ENCODE measurements at places on chromosomes 2 and 18. TPM values are rescaled to one million over a fixed set of nuclear protein-coding genes. Genes with fewer than 3 reads are reported as not detected.

CDH7 gene
- total RNA-seq, result not detected

FHL2 gene
- 141 TPM for total RNA-seq

ANXA4 gene
- 12.7 TPM for total RNA-seq

VPS54 gene
- total RNA-seq, result 10.9 TPM

TUBA4B gene
- total RNA-seq, result not detected

CKAP2L gene
- total RNA-seq, result not detected

SKA1 gene
- total RNA-seq, result not detected

IL1RN gene
- 0.41 TPM for total RNA-seq

NEU2 gene
- not detected for total RNA-seq

DPYSL5 gene
- total RNA-seq, result 0.12 TPM

DNA sequence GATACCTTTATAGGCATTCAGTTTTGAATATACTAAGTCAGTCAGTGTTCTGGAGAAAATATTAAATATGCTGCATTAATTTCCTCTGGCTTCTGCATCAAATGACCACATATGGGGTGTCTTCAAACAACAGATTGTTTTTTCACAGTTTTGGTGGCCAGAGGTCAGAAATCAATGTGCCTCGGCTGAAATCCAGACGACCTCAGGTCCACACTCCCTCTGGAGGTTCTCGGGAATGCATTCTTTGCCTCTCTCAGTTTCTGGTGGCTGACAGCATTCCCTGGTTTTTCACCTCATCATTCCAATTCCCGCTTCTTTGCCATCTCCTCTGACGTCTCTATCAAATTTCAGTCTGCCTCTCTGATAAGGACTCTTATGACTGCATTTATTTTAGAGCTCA, 142.3 kb downstream of the ZNF407 start:
- no peak for DNase-seq

DNA sequence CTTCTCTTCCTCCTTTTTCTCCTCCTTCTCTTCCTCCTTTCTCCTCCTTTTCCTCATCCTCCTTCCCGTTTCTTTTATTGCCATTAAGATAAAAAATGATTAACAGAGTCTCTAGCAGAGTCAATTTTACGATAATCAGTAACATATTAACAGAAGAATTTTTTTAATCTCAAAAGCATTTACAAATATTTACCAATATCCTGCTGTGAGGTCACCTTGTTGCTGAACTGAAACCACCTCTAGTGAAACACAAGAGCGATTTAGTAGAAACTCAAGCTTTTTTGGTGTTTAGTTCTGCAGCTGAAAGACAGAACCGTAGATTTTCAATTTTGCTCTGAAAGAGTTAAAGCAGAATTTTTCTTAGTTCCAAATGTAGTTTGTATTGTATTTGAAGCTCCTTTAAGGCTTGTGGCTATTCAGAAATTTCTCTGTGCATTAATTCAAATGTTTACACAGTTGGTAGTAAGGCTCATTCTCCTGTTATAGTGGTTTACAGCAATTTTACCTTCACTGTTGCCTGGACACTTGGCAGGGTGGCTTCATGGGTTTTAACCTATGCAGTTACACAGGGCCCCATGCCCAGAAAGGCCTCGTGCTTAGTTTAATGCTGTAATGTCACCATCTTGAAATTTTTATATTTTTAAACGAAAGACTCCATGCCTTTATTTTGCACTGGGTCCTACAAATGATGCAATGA, 1106.6 kb upstream of the FAM98A start:
- DNase-seq, result no peak

DNA sequence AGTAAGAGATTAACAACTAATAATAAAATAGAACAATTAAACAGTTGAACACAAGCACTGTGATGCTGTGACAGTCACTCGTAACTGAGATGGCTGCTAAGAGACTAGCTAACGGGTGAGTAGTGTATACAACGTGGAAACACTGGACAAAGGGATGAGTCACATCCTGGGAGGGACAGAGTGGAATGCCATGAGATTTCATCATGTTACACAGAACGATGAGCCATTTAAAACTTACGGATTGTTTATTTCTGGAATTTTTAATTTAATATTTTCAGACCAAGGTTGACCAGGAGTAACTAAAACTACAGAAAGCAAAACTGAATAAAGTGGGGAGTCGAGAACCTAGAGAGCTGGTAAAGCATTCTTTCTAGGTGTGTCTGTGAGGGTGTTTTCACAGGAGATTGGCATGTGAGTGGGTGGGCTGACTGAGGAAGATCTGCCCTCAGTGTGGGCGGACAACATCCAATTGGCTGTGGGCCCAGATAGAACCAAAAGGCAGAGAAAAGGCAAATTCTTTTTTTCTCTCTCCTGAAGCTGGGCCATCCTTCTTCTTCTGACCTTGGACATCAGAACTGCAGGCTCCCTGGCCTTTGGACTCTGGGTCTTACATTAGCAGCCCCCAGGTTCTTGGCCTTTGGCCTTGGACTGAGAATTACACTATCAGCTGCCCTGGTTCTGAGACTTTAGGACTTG, 14.6 kb downstream of the TMSB10 start:
- peak; percentile 83 for DNase-seq

- no peak for DNase-seq
These were observed 17.8 kb downstream of the NCOA1 start for GRCh38 chr2:24508878-24509277.

DNA sequence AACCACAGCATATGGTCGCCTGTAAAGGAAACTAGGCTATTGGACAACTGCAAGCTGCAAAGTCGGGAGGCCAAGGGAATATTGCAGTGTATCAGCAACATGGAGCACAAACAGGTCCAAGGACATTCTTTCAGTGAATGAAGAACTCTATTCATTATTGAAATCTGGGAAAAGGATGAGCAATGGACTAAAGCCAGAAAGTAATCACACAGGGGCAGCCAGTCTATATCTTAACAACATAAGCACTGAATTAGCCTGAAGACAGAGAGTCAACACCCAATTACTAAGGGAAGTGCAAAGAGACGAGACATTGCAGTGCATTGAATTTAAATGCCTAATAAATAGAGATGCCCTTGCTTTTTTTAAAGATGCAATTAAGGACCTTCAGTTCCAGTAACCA, 615.5 kb upstream of the SETBP1 start:
- DNase-seq, result no peak

DNA sequence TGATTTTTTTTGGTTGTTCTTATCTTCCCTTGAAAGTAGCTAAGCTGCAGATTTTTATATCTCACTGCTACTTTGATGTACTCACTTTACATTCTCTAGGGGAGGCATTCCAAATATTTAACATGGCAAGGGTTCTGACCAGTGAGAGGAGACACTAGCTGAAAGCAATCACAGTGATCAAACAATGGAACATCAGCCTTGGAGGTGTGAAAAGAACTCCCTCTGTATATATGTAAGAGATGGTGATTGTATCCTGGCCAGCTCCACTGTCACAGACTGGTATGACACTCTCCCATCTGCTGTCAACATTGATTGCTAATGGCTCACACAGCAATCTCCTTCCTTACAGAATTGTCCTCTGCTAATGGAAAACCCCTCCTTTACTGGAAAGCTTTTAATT, 291.7 kb upstream of the CDH19 start:
- no peak for DNase-seq

GRCh38 chr2:229431327-229431954, 160.4 kb upstream of the PID1 start:
- no peak for DNase-seq

- no peak for DNase-seq
These were observed 197.1 kb downstream of the SPP2 start for GRCh38 chr2:234247453-234248180.

DNA sequence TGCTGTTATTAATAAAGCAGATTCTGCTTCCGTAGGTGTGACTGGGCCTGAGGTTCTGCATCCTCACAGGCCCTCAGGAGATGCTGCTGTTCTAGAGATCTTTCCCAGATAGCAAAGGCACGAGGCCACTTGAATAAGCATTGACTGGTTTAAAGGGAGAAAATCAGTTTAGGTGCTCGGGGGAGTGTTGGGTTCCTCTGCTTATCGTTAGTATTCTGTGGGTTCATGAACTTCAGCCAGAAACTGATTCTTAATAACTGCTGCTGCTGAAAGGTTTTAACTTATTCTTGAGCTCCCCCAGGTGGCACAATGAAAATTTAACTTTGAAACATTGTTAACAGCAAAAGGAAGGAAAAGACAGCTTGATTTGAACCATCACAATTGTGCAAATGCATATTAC, 56.9 kb downstream of the ITGA6 start:
- no peak for DNase-seq

DNA sequence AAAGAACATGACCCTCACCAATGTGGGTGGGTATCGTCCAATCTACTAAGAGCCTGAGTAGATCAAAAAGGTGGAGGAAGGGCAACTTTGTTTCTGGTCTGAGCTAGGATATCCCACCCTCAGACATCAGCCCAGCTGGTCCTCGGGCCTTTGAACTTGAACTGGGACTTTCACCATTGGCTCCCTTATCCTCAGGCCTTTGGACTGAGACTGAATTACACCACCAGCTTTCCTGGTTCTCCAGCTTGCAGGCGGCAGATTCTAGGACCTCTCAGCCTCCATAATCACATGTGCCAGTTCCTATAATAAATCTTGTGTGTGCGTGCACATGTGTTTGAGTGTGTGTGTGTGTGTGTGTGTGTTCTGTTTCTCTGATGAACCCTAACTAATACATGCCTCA, 10.6 kb downstream of the MGAT4A start:
- no peak for DNase-seq

DNA sequence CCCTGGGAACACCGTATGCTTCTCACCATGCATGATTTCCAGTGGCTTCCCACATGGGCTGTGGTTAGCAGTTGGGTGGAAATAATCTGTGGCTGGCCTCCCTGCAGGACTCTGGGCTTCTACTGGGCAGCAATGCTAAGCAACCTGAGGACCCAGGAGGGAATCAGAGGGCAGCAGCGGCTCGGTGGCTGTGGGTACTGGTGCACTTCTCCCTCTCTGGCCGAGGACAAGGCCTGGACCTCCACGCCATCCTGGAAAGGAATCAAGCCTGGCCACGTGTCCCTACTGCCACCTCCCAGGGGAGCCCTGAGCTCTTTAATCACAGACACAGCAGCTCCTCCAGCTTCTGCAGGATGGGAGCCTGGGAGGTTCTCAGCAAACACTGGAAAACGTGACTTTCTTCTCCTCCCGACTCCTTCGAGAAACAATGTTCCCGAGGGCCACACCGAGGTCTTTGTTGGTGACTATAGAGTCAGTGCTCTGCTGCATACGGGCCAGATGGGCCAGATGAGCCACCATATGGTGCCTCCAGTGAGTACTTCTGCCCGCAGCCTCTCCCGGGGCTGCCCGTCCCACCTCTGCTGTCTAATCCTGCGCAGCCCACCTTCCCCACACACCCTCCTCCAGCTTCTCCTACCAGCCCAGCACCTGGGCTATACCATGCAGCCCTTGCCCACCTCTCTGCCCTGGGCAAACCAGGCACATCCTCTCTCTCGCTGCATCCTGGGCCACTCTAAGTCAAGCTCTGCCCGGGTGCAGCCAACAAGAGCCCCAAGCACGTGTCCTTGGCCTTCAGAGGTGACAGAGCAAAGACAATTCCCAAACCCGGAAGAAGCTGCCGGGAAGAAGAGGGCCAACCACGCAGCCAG, 42.8 kb upstream of the OTOS start:
- DNase-seq, result no peak

DNA sequence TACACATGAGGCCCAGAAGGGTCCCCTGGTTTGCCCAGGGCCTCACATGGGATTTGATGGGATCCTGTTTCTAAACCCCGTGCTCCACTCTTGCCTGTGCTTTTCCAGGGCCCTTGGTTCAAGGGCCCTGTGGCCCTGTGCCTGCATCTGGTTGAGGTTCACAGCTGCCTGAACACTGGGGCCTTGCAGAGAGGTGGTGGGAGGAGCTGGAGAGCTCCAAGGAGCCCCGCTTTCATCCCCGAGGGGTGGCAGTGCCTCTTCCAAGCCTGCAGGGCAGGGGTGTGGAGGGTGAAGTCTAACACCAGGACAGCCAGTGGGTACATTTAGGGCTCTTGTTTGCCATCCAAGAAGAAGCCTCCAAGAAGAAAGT, 82.3 kb downstream of the GLI2 start:
- no peak for DNase-seq

DNA sequence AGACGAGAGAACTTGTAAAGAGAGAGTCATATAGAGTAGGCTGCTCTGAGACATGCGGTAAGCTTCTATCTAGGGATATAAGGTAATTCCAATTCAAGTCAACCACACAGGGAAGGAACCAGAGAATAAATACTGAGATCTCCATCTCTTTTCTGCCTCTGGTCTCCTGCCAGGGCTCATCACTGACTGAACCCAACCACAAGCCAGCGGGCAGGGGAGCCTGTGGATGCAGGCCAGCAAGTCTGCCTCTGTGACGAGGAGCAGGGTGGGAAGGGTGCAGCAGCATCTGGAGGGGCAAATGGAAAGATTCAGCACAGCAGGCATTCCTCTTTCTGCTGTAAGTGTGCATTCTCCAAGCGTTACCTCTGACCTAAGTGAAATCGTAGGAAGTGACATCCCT, 82.2 kb downstream of the ICOS start:
- DNase-seq, result no peak

GRCh38 chr2:27747827-27748352, 23.6 kb upstream of the MRPL33 start:
- DNase-seq, result peak; percentile 58

Data from right atrium auricular region (tissue), 2 donors.